ENCODE measurements at places on chromosomes 3 and 15.

DNA sequence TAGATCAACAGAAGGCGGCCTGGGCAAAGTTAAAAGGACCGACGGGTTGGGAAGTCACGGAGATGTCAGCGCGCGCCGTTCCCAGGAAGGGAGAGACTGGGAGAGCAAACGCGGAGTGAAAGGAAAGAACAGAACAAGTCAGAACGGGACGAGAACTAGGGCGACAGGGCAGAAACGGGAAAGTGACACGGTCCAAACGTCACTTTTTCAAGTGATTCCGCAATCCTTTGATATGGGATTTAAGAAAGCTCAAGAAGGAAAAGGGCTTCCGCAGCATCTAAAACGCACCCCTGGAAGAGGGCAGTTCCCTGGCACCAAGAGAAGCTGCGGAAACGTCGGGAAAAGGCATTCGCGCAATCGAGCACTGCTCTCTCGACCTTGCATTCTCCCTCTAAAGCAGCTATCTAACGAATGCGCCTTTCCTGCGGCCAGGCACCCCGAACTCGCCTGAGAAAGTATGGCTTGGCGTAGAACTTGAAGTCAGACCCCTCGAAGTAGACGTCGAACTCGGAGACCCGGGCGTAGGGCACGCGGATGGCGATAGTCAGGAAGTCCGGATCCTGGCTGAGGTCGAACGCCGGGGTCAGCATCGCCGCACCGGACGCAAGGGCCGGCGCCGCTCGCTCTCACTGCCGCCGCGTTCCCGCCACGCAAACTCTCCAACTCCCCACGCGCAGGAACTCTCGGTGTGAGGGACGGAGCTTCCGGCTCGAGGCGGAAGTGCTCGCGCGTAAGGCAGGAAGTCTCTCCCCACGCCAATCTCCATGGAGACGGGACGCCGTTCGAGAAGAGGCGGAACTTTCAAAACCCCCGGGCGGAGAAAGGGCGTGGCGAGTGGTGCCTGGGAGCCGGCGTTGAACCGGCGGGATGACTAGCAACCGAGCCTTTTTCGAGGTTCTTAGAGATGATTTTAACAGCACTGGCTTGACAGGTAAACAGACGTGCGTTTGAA lies at the start of gene SHQ1:
TSS of gene SHQ1 (minus strand) at position 695 of the 952 bp plus-strand sequence. CDS start at position 590, 105 bp downstream.
- DNase-seq: peak; percentile 86

DNA sequence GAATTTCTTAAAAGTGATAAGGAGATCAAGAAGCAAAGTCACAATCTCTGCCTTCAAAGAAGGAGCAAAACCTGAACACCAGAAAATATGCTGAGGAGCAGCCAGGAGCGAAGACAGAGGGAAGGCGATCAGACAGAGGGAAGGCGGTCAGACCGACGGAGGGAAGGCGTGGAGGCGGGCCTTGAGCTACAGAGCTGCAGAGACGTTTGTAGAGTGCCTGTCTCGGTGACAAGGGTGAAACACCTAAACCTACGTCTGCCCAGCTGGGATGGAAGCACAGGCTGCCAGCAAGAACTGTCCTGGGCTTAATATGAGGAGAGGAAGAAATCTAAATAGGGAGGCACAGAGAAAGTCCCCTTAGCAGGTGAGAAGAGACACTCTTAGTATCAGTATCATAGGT lies 476.0 kb downstream of the OCA2 start:
- DNase-seq: no peak

DNA sequence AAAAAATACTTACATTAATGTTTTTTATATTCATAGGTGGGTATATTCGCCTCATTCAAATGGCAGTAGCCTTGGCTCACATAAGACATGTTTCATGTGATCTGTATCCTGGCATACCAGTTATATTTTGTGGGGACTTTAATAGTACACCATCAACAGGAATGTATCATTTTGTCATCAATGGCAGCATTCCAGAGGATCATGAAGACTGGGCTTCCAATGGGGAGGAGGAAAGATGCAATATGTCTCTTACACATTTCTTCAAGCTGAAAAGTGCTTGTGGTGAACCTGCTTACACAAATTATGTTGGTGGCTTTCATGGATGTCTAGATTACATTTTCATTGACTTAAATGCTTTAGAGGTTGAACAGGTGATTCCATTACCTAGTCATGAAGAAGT lies 3.5 kb downstream of the PDE12 start:
- DNase-seq: no peak

DNA sequence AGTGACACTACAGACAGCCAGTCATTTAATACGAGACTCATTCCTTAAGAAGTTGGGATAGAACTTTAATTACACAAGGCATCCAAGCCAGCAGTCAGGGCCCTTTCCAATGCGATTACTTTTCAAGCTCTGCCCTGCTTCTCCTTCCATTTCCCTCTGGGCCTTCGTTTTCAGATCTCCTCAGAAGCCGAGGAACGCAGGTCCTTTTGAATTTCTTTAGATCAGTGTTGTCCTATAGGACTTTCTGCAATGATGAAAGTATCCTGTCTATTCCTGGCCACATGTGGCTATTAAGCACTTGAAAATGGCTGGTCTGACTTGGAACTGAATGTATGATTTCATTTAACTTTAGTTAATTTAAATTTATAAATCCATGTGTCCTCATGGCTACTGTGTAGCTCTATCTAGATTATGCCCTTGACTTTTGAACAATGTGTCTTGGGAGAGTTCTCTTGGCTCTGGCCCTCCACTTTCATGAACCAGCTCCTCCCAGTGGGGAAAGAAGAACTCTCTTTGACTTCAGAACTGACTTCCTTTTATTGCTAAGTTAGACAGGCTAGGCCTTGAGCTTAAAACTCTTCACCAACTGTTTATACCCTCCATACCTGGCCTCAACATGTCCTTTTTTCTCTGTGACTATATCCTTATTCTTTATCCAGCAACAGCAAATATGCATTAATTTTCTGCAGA lies 22.6 kb downstream of the TGFBR2 start:
- DNase-seq: no peak

GRCh38 chr3:4531478-4532025 lies 38.4 kb downstream of the ITPR1 start:
- DNase-seq: no peak

GRCh38 chr3:27545061-27545460 lies 60.9 kb upstream of the SLC4A7 start:
- no peak for DNase-seq

DNA sequence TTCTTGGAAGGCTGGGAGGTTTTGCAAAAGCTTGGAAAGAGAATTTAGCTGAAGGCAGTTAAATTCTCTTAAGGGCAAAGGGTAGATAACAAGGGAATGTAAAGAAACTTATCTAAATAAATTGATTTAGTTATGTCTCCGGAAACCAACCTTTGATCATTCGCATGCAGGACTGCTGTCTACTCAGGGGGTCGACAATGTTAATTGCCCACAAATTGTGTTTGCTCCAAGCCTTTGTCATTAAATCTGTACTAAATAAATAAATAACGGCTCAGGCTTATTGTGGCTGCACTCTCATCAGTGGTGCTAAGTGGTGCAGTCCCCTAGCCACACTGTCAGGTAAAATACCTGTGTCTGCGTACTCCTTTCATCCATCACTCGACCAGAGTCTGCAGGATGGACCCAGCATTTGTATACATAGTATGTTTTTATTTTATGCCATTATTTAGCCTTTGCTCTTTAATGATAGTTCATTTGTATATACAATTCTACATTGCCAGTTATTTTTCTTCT lies 497.4 kb upstream of the RASGRP1 start:
- DNase-seq: no peak

DNA sequence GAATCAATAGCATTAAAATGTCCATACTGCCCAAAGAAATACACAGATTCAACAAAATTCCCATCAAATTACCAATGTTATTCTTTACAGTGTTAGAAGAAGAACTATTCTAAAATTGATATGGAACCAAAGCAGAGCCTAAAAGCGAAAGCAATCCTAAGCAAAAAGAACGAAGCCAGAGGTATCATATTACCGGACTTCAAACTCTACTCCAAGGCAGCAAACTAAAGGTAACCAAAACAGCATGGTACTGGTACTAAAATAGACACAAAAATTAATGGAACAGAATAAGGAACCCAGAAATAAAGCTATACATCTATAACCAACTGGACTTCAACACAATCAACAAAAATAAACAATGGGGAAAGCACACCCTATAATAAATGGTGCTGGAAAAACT lies 167.5 kb downstream of the ADAMTS9 start:
- no peak for DNase-seq

DNA sequence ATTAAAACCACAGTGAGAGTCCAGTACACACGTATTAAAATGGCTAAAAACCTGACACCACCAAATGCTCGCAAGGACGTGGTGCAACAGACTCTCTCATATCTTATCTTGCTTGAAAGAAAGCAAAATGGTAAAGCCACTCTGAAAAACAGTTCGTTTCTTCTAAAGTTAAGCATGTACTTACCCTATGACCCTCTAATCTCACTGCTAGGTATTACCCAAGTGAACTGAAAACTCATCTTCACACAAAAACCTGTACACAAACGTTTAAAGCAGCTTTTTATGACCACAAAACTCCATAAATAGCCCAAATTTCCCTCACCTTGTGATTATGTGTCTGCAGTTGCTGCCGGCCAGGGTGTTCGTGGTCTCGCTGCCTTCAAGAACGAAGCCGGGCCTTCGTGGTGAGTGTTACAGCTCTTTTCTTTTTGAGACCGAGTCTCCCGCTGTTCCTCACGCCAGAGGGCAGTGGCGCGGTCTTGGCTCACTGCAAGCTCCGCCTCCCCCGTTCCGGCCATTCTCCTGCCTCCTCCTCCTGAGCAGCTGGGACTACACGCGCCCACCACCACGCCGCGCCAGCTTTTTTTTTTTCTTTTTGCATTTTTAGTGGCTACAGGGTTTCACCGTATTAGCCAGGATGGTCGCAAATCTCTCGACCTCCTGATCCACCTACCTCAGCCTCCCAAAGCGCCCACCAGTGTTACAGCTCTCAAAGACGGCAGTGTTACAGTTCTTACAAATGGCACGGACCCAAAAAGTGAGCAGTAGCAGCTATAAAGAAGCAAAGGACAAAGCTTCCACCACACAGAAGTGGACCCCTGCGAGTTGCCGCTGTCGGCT lies 165.4 kb downstream of the TJP1 start:
- DNase-seq: no peak

- no peak for DNase-seq
Observed at GRCh38 chr15:56440214-56440770, 24.6 kb downstream of the MNS1 start.

DNA sequence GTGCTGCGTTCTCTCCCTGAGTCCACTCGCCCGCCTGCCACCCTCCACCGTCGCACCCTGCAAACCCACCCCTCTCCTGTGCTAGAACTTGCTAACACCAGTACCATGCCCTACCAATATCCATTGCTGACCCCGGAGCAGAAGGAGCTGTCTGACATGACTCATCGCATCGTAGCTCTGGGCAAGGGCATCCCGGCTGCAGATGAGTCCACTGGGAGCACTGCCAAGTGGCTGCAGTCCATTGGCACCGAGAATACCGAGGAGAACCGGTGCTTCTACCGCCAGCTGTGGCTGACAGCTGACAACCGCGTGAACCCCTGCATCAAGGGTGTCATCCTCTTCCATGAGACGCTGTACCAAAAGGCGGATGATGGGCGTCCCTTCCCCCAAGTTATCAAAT lies 4.9 kb upstream of the ALAS1 start:
- no peak for DNase-seq

DNA sequence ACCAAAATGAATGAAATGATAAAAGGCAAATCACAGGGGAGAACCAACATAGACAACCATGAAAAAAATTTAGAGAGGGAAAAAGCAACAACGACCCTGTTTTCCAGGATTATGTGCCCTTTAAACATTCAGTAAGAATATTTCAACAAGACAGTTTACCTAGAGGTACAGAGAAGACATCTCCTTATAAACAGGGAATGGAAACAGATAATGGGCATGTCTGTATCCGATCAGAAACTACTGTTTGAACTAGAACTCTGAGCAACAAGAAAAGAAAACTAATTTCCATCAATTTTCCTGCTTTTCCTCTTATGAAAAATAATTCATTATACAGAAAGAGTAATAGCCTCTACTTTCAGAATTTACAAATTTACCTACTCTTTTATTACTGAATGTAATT lies 39.3 kb downstream of the DLG1 start:
- no peak for DNase-seq

GRCh38 chr3:51941798-51942602 lies at the start of the genes PARP3 and RRP9:
Gene PARP3 (plus strand): TSS chr3:51942363. CDS start chr3:51943356, 993 bp downstream.
Gene RRP9 (minus strand): TSS chr3:51941904. CDS start chr3:51941867, 37 bp downstream.
- peak; percentile 98 for DNase-seq

GRCh38 chr15:41946970-41947369 lies 25.4 kb downstream of the EHD4 start:
- DNase-seq: no peak

DNA sequence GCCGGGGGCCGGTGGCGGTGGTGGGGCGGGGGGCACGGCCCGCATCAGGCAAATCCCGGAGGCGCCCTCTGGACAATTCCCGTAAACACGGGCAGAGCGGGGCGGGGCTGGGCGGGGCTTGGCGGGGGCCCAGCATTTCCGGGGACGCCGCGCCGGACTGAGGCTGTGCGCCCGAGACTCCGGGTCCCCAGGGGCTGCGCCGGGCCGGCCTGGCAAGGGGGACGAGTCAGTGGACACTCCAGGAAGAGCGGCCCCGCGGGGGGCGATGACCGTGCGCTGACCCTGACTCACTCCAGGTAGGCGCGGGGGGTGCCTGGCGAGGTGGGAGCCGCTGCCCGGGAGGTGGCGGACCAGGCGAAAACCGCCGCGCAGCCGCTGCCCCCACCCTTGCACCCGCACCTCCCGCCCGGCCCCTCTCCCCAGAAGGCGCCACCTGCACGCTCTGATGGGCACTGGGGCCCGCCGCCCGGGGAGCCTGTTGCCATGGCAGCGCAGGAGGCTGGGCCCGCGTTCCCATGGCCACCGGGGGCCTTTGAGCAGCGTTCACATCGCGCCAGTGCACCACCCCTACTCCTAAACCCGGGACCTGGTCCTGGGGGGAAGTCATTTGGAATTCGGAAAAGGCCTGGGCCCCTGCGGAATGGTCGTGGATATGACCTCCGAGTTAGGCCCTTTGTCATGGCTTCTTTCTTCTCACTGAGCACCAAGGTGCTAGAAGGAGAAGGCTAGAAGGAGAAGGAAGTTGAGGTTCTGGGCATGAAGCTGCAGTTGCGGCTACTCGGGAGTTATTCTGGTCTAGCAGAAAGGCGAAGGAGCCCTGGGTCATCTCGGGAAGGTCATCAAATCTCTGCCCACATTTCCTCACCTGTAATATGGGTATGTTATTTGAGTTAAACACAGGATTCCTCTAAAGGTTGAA lies 16.1 kb upstream of the SEMA4B start:
- DNase-seq: no peak

DNA sequence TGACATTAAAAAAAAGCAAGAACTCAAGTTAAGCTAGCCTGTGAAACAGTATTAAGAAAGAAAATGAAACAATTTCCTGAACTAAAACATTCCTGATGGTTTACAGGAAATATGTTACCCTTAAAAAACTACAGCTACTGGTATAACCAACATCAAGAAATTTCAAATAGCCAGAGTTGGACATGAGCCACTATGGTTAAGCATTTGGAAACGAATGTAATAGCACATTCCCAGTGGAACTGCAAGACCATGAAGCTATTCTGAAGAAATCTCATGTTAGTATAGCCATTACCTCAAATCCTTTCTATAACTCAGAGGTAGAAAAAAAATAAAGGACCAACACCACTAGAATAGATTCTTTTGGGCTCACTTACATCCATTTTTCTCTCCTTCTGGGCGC lies 30.2 kb downstream of the CPNE4 start:
- no peak for DNase-seq

GRCh38 chr3:54538346-54538745 lies 389.5 kb downstream of the LRTM1 start:
- DNase-seq: no peak

GRCh38 chr15:90419206-90419605 lies 31.2 kb downstream of the IQGAP1 start:
- DNase-seq: no peak

All from left renal cortex interstitium (tissue), 4 donors.